Right lung (tissue), 10 donors: ENCODE measurements at places on chromosomes 7 and 10. TPM values are rescaled to one million over a fixed set of nuclear protein-coding genes. Genes with fewer than 3 reads are reported as not detected.

- DNase-seq: no peak
Observed at GRCh38 chr10:36366843-36367242, 724.7 kb upstream of the FZD8 start.

DNA sequence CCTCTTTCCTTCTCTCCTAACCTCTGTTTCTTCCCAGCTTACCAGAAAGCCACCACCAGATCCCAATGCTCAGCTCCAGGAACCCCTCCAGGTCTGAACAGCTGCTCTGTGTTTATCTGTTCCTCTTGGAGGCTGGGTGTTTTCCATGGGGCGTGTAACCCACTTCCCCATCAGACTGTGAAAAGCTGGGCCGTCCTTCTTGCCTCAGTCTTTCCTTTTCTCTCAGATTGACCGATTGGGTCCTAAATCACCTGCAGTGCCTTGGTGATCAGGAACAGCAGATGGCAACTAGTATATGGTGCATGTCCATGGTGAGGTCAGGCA, 4.8 kb downstream of the SH3PXD2A start:
- no peak for DNase-seq

- no peak for DNase-seq
Observed at GRCh38 chr7:114785496-114785895, 136.4 kb upstream of the MDFIC start.

GRCh38 chr10:49830016-49830415, 67.9 kb upstream of the OGDHL start:
- DNase-seq: no peak

DNA sequence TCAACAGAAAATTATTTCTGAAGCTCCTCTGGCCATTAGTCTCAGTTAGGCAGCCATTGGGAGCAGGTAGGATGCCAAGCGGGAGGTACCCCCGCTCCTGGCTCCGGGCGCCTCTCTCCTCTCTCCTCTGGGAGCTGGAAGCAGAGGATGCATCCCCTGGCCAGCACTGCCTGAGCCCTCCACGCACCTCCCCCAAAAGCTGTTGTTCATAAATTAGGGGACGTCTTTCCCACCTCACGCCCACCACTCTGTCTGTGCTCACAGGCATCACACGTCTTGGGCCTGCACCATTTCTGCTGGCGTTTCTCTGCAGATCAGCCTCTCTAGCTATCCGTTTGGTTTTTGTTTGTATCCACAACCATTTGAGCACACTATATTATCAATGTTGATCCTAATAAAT, 609.0 kb upstream of the FOXK1 start:
- no peak for DNase-seq

DNA sequence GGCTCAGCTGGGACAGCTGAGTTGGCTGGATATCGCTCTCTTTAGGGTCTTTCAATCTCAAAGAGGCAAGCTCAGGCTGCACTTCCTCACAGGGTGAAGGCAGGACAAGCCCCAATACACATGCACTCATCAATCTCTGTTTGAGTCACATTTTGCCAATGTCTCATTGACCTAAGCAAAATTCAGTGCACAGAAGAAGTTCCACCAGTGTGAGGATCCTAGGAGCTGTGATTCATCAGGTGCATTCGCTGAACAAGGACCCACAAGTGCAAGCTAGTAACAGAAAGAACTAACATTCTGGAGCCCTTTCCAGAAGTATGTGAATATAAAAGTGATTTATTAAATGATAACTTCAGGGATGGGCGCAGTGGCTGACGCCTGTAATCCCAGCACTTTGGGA, 477.2 kb downstream of the GPAM start:
- DNase-seq: no peak

- no peak for DNase-seq
Observed at GRCh38 chr7:3140834-3141233, 97.2 kb upstream of the CARD11 start.

DNA sequence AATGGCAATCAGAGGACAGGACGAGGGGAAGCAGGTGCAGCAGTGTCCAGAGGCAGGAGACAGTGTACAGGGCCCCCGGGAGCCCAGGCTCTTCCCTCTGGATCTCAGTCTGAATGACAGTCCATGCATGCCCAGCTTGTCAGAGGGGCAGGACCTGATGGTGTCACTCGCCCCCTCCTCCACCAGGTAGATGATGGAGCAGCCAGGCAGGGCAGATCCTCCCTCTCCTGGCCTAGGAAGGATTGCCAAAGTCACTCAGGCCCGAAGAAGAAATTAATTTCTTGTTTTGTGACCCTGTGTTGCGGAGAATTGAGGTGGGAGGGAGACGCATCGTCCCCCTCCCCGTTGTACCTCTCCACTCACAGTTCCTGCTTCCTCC, 4.0 kb downstream of the VSTM4 start:
- no peak for DNase-seq

DNA sequence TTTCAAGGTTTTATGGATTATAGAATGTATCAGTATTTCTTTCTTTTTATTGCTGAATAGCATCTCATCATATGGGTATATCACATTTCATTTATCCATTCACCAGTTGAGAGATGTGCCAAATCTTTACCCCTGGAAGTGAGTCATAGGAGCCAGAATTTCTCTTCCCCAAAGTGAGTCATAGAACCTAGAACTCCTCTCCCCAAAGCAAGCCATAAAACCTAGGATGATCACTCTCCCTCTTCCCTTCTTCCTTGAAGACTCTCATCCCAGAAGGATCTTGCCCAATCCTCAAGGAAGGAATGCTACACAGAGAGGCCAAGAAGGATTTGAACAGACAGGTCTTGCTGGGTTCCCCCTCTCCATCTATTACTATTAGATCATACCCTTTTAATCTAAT, 199.9 kb downstream of the EVX1 start:
- no peak for DNase-seq

GRCh38 chr7:80656029-80656428, 17.6 kb downstream of the CD36 start:
- no peak for DNase-seq

- DNase-seq: no peak
Observed at GRCh38 chr10:36441557-36441956, 683.8 kb upstream of the ANKRD30A start.

DNA sequence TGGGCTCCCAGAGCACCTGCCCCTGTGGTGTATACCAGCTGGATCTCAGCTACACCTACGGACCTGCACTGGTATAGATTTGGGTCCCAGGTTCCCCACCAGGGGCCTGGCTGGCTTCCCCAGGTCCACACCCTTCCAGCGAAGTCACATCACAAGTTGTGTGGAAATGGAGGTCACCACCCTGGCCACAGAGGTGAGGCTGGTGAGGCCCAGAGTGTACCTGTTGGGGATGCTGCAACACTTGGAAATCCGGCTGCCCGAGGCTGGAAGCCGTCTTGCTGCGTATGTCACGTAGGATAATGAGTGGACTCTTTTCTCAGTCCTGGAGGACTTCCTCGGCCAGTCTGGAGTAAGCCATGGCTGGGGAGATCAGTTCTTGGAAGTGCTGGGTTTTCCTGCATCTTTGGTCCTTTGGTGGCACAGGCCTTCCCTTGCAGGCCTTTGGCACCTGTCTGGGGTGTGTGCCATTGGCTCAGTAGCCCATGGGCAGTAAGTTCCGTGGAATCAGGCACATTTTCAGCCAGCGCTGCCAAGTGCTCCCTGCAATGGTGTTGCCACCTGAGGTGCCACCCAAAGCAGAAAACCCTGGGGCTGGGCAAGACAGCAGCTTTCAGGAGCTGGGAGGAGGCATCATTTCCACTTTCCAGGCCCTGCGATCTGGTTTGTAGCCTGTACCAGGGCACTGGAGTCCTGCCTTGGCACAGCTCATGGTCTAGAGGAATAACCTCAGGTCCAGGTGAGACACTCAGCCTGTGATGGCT, 97.9 kb downstream of the LHPP start:
- no peak for DNase-seq

- no peak for DNase-seq
Observed at GRCh38 chr10:126421756-126422256, 33.5 kb upstream of the ADAM12 start.

- DNase-seq: peak; percentile 78
Observed at GRCh38 chr7:512541-513311, 6.9 kb downstream of the PDGFA start.

GRCh38 chr7:120615703-120616102, 242.2 kb downstream of the TSPAN12 start:
- DNase-seq: no peak

- DNase-seq: no peak
Observed at GRCh38 chr7:25031432-25031831, 51.5 kb upstream of the OSBPL3 start.

- DNase-seq: no peak
Observed at GRCh38 chr10:27104919-27105318, 4.6 kb upstream of the ANKRD26 start.

- no peak for DNase-seq
Observed at GRCh38 chr10:73983096-73984047, 14.5 kb upstream of the VCL start.

DNA sequence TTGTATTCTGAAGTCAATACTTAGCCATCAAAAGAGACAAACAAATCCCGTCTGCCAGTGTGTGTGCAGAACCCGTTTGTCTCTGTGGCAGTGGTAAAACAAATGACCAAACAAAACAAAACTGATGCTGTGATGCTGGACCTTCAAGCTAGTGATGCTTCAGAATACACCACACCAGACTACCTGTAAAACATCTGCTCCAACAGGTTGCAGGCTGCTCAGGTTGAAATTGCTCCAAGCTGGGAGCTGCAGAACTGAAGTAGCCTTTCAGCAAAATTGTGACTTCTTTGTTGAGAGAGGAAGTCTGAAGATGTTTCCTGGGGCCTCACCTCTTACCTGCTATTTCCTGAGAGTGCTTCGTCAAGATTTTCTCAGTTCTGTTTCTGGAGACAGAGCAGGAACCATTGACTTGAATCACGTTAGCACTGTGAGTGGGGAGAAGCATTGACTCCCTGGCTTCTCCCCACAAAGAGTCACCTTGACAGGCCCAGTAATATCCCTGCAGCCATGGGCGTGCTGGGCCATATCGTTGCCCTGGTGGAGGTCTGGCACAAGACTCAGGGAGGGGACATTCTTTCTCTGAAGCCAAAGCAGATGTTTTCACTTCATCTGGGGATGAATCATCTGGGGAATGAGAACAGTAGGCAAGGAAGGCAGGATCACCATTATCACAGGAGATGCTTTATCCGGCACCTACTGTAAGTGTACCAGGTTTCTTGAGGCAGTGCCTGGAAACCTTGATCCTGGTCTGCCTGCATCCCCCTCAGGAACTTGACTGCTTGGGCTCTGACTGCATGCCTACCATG, 80.2 kb downstream of the RBM20 start:
- DNase-seq: no peak

DNA sequence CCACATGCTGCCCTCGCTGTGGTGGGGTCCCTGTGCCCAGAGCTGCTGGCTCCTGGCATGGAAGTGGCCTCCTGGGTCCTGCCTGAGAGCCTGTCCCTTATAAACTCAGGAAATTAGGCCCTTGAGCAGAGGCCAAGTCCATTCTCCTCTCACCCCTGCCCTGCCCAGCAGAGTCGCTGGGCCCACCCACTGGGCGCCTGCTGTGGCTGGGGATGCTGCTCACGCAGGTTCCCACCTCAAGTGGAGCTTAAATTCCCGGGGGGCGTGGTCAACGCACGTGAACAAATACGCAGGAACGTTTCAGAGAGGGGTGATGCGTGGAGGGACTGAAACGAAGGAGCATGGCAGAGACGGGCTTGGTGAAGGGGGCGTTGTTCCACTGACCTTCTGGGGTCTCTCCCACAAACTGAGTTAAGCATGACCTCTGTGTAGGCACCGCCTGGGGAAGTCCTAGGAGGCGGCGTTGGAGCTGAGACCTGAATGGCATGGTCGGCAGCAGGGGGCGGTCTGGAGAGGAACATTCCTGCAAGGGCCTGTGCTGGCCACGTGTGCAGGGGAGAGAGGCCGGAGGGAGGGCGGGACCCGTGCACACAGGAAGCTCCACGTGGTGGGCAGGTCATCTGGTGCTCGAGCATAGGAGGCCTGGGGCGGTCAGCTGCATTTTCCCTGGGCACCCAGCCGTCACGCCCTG, 27.9 kb downstream of the FAM20C start:
- no peak for DNase-seq

- DNase-seq: no peak
Observed at GRCh38 chr10:61847640-61848039, 53.9 kb upstream of the ARID5B start.

- no peak for DNase-seq
Observed at GRCh38 chr10:24983946-24984345, 31.5 kb upstream of the PRTFDC1 start.

- DNase-seq: no peak
Observed at GRCh38 chr7:91324663-91325062, 60.4 kb downstream of the FZD1 start.

DNA sequence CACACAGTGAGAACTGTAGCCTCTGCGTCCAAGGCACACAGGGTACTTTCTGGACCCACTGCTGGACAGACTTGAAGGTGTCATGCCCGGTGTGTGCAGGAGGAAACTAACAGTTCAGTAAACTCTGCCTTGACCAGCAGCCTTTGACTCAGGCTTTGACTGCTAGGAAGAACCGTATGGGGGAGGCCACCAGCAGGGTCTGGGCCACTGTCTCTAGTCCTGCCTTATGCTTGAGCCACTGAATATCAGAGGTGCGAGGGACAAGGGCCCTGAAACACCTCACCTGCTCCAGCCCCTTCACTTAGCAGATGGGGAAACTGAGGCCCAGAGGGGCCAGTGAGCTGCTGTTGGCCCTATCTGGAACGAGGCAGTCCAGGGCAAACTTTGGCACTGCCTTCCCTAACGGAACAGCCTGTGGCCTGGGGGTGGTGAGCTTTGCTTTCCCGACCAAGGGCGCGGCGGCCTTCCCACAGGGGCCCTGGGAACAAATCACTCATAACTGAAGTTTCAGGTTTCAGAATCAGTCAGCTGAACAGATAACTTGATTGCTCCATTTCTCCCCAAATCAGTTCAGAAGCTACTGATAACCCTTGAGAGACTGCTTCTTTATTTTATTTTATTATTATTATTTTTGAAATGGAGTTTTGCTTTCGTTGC, 130.0 kb downstream of the FAM53B start:
- DNase-seq: no peak

GRCh38 chr7:103504505-103505135, 58.6 kb upstream of the SLC26A5 start:
- no peak for DNase-seq

DNA sequence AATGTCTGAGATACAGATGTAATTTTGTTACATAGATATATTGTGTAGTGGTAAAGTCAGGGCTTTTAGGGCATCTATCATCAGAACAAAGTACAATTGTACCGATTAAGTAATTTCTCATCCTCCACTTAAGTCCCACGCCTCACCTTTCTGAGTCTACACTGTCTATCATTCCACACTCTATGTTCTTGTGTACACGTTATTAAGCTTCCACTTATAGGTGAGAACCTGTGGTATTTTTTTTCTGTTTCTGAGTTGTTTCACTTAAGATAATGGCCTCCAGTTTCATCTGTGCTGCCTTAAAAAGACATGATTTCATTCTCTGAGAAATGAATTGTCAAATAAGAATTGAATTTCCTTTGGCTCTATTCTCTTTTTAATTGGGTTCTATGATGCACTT, 15.5 kb upstream of the OSBPL3 start:
- DNase-seq: no peak

- no peak for DNase-seq
Observed at GRCh38 chr10:70492786-70493659, 14.5 kb downstream of the PALD1 start.

- no peak for DNase-seq
Observed at GRCh38 chr10:46014206-46014605, 16.2 kb downstream of the NCOA4 start.

Gene SHOC2
- polyA plus RNA-seq: 29.4 TPM

Gene OGDHL
- polyA plus RNA-seq: 0.76 TPM

Gene NRCAM
- 15.9 TPM for polyA plus RNA-seq

Gene DRGX
- not detected for polyA plus RNA-seq

Gene OPALIN
- polyA plus RNA-seq: not detected

Gene MMP21
- polyA plus RNA-seq: 0.73 TPM

Gene STEAP1B
- 2.9 TPM for polyA plus RNA-seq

Gene KCNIP2
- polyA plus RNA-seq: 5.9 TPM

Gene EIF3A
- 159 TPM for polyA plus RNA-seq

Gene GNGT1
- not detected for polyA plus RNA-seq

Gene CEP55
- polyA plus RNA-seq: 15.7 TPM

Gene BAMBI
- 136 TPM for polyA plus RNA-seq

Gene HOXA2
- polyA plus RNA-seq: 18.8 TPM
